Bronchial epithelial cell (primary cell): ENCODE measurements at places on chromosomes 13 and 19. TPM values are rescaled to one million over a fixed set of nuclear protein-coding genes. Genes with fewer than 3 reads are reported as not detected.

The SYNGR4 gene
- not detected in 2 replicates for total RNA-seq

The RDH8 gene
- total RNA-seq, result not detected in 2 replicates

The GNG8 gene
- not detected in 2 replicates for total RNA-seq

The PDE4A gene
- total RNA-seq, result 0.13 and 0.26 TPM in 2 replicates

The PDE4C gene
- 0.26 and 0.38 TPM in 2 replicates for total RNA-seq

The CDC37 gene
- 195 TPM in 2 replicates for total RNA-seq

The SBK3 gene
- not detected in 2 replicates for total RNA-seq

The IL17D gene
- under 0.01 and 0.13 TPM in 2 replicates for total RNA-seq

The UHRF1 gene
- 2.4 and 5.3 TPM in 2 replicates for total RNA-seq

The TRAPPC6A gene
- total RNA-seq, result 11.4 and 24.5 TPM in 2 replicates

The YJEFN3 gene
- total RNA-seq, result 0.38 and 0.79 TPM in 2 replicates

The FSTL3 gene
- total RNA-seq, result 80.6 and 143 TPM in 2 replicates

The SHISA7 gene
- total RNA-seq, result not detected in 2 replicates
